Activated T-helper 17 cell treated with anti-CD3 and anti-CD28 coated beads, Interleukin-2, amount 50 U/mL, for 72 hours (primary cell): ENCODE measurements at places on chromosomes 11 and 22. TPM values are rescaled to one million over a fixed set of nuclear protein-coding genes. Genes with fewer than 3 reads are reported as not detected.

- ATAC-seq = no peak
Observed at GRCh38 chr11:6864438-6864837, 1.6 kb downstream of the OR10A2 start.

GRCh38 chr22:45155050-45155840 lies 8.5 kb upstream of the NUP50 start:
- no peak for ATAC-seq

DNA sequence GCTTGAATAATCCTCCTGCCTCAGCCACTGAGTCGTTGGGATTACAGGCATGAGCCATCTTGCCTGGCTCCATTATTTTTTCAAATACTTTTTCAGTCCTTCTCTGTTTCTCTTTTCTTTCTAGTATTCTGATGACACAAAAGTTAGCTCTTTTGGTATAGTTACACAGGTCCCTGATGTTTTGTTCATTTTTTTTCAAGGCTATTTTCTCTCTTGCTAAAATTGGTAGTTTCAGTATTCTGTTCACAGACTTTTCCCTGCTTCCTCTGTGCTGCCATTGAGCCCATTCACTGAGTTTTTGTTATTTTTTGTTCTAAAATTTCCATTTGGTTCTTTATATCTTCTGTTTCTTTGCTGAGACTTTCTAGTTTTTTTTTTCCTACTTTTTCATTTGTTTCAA lies 166.5 kb downstream of the UVRAG start:
- ATAC-seq = no peak

- ATAC-seq = peak; percentile 49
Observed at GRCh38 chr11:112352907-112353306, 92.2 kb upstream of the PLET1 start.

DNA sequence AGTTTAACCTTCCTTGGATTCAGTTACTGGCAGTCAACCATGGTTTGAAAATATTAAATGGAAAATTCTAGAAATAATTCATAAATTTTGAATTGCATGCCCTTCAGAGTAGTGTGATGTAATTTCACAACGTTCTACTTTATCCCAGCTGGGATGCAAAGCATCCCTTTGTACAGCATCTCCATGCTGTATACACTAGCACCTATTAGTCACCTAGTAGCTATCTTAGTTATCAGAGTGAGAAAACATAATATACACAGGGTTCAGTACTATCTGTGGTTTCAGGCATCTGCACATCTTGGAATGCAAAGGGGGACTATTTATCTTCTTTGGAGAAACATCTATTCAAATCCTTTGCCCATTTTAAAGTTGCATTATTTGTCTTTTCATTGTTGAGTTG lies 30.8 kb downstream of the CBL start:
- ATAC-seq = peak; percentile 78

Gene TAF6L
- 27.5 TPM for total RNA-seq

Gene UPB1
- total RNA-seq = not detected

Gene UPK3A
- not detected for total RNA-seq

GRCh38 chr11:8765294-8765693 lies 82.7 kb downstream of the RPL27A start:
- ATAC-seq = no peak

DNA sequence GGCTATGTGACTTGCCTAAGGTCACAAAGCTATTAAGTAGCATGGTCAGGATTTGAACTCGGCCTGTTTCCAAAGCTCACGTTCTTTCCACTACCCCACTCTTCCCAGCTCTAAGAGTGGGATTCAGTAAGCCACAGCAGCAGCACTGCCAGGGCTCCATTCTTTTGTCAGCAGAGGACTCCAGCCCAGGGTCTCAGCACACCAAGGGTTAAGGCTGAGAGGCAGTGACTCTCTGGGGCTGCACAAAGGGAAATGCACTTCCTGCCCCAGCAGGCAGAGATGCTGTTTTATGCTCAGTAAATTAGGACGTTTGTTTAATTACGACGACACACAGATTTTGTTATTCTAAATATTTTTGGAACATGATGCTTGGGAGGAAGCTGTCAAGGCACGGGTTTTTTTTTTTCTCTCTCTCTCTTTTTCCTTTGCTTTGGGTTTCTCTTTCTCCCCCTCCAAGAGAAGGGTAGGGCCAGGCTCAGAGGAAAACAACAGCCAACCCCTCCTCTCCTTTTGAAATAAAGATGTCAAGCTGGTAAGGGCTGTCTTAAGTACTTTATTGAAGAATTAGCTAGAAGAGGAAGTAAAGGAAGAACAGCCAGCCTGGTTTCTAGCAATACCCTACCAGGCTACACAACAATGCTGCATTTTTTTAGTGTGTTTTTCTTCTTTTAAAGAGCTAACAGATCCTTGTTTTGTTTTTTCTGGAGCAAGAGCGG lies 2.8 kb downstream of the MYH9 start:
- no peak for ATAC-seq

DNA sequence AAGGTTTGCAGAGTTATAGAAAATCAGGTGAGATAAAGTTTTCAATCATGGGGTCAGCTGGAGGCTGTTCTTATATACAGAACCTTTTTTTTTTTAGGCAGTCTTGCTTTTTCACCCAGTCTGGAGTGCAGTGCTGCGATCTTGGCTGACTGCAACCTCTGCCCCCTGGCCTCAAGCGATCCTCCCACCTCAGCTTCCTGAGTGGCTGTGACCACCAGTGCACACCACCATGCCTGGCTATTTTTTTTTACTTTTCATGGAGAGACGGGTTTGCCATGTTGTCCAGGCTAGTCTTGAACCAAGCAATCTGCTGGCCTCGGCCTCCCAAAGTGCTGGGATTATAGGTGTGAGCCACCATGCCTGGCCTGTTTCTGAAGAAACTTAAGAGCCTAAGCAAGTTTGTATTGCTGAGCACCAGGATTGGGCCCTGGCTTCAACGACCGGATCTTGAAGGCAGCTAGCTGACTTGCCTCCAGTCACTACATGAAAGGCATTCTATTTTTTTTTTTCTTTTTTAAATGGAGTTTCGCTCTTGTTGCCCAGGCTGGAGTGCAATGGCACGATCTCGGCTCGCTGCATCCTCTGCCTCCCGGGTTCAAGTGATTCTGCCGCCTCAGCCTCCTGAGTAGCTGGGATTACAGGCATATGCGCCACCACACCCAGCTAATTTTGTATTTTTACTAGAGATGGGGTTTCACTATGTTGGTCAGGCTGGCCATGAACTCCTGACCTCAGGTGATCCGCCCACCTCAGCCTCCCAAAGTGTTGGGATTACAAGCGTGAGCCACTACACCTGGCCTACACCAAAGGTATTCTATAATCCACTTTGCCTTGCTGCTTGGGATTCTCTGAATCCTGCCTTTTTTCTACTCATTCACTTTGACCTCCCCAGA lies 7.6 kb downstream of the XBP1 start:
- ATAC-seq = peak; percentile 5

DNA sequence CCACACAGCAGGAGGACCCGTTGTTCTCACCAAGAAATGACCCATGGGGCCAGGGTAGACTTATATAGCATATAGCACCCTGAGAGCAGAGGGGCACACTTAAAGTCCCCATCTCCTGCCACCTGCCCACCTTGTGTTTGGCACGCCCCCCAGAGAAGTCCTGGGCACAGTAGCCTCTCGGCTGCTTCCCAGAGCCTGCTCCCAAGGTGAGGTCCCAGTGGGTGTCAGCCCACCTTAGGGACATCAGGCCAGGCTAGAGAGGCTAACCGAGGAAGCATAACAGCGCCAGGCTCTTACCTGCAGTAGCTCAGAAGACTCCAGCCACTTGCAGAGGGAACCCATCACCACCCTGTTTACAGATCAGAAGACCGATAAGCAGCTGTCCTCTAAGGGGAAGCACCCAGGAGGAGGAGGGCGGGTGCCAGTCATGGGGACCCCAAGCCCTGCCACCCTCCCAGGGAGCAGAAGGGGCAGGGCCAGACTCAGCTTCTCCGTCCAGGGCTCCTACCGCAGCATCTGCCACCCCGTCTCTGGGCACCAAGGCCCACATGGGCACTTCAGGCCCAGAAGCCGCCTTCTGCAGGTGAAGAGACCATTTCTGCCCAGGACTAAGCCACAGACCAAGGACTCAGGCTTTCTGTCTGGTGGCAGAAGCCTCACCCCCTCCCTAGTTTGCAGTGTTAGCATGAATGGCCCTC lies 34.9 kb upstream of the HMOX1 start:
- no peak for ATAC-seq

DNA sequence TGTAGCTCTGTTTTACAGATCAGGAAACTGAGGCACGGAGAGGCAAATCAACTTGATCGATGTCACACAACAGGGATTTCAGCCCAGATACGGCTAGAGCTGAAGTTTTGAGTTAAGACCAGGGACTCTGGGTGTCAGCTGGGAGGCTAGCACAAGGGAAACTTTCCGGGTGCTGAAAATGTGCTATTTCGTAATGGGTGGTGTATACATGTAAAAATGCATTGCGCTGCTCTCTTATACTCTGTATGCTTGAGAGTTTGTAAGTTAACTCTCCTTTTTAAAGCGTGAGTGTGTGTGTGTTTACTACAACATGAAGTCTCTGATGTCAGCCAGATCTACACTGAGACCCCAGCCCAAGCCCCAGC lies 227.6 kb downstream of the MN1 start:
- ATAC-seq = no peak

DNA sequence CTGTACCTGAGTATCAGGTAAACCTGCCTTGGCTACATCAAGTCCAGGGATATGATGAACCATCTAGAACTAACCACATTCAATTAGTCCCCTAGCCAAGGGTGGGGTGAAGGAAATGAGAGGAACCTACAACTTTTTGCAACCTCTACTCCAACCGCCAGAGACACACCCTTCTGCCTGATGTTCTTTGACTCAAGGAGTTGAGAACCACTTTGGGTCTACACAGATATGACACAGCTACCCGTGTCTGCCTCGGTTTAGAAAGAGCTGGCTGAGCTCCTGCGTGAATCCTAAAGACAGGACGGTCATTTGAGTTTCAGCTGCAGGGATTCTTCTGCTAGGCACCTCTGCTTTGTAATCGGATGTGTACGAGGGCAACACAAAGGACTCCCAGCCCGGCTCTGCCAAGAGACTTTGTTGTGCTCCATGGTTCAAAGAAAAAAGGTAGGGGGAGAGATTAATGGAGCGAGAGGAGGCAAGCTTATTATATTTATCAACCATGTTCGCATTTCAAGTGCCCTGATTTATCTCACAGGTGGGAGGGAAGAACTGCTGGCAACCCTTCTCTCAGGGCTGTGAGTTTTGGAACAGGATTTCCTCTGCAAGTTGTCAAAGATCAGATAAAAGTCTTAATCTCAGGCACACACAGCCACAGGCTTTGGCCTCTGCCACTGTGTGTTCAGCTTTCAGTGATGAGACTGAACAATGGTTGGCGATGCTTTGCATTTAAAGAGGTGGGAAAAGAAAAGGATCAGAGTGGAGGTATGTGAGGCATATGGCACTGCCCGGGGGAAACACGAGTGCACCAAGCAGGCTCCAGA lies 35.1 kb downstream of the FLI1 start:
- ATAC-seq = peak; percentile 11

DNA sequence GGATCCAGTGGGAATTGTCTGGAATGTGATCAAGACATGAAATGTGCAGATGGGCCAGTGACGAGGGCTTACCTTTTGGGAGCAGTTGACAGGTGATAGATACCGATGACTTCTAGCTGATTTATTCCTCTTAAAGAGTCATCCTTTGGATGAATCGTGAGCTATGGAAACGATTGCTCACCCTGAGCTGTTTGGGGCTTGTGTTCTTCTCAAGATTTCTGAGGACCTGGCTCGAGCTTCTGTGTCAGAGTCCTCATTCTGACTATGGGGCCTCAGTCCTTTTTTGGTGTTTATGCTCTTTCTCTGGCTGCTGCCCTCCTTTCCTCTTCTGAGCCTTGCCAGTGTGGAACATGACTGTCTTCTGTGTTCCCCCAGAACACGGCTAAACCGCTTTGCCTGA lies 11.9 kb upstream of the AMPD3 start:
- ATAC-seq = peak; percentile 58

Gene PDHX
- total RNA-seq = 23.9 TPM

DNA sequence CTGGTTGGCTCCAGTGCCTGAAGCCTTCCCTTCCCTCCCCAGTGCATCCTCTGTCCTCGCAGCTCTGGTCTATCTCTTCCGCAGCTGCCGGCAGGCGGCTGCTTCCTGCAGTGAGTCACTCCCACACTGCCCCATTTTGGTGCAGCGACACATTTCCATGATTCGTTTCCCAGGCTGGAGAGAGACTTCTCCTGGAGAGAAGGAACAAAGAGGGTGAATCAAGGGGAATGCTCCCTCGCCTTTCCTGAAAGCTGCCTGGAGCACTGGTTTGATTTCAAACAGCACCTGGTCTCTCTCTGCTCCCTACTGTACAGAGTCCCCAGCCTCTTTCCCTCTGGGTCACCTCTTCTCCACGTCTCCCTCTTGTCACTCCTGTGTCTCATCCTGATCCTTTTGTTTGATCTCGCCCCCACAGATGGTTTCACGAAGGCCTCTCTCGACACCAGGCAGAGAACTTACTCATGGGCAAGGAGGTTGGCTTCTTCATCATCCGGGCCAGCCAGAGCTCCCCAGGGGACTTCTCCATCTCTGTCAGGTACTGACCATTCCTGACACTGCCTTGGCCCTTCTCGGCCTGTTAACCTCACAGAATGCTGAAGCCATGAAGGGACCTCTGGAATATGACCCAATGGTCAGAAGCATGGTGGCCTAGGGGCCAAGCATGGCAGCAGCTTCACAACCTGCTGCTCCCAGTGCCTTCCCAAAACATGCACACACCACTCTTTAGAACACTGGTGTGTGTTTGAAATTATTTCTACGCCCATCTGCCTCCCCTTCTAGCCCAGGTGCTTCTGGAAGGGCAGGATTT lies at the start of gene TMA7B:
Gene TMA7B, plus strand, starts transcription at position 758 of the 808 bp plus-strand sequence. CDS start 3,978 bp downstream, outside the sequence.
- ATAC-seq = peak; percentile 41

DNA sequence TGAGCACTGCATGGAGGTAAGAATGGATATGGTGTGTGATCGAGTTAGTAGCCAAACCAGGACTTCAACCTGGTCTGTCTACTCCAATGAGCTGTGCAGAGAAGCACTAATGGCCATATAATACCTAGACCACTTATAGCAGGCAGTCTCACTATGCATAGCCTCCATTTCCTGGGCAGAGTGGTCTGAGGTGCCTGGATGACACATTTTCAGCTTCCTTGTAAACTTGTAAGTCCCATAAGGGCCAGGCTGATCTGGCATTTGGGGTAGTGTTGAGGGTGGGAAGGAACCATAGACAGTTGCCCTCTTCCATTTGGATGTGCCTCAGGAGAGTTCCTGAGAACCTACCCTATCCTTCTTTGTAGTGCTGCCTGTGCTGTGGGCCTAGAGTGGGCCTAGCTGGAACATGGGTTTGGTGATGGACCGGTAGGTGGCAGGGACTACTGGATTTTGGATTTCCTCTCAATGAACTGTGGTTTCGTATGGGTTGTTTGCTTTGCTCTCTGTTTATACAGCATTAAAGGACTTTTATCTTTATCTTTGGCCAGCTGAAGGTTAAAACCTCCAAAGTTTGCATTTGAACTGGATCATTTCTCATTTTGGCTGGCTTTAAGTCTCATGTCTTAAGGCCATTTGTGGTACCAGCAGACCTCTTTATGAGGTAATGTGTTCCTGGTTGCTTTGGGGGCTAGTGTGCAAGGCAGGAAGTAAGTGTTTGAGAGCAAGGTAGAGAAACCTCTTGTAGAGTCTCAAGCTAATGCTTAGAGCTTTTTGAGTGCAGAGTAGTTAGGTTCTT lies 86.9 kb downstream of the STIM1 start:
- peak; percentile 42 for ATAC-seq

DNA sequence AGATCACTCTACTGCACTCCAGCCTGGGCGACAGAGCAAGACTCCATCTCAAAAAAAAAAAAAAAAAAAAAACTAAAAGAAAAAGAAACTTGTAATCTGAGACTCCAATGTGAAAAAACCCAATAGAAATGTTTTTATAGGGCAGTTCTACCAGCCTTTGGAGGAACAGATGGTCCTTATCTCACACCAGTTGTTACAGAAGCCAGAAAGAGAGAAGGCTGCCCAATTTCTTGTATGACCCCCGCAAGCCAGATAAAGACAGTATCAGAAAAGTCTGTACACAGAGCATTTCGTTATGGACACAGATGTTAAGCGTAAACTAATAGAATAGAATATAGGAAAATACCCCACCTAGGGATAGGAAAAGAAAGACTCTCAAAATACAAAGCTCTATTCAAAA lies 11.3 kb upstream of the TSGA10IP start:
- ATAC-seq = no peak
